ENCODE measurements at places on chromosomes 3 and 15.

- DNase-seq, result no peak
Observed at GRCh38 chr15:44710236-44711095, 657 bp downstream of the PATL2 start.

GRCh38 chr3:152256851-152257562 lies 11.7 kb upstream of the MBNL1 start:
- DNase-seq, result no peak

GRCh38 chr3:72015463-72015862 lies 230.5 kb upstream of the PROK2 start:
- no peak for DNase-seq

- no peak for DNase-seq
Observed at GRCh38 chr3:41286305-41286704, 87.0 kb downstream of the CTNNB1 start.

DNA sequence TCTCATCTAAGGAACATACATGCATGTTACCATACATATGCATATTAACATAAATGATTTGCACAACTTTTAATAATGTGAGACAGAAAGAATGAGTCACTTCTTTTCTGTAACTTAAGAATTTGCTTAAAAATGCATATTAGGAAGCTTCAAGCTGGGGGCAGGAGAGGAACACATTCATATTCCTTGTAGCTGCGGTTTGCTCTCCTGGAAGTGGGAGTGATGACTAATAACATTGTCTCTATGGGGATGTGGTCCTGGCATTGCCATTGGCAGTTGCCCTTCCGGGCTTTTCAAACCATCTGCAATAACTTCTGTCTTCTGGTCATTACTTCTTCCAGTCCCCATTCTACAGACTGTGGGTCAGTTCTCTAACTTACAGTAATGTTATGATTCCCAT lies 15.6 kb downstream of the CHST2 start:
- DNase-seq, result peak; percentile 67

GRCh38 chr15:73258271-73259108 lies 110.3 kb downstream of the HCN4 start:
- DNase-seq, result no peak

- DNase-seq, result peak; percentile 46
Observed at GRCh38 chr15:99477791-99478471, 87.9 kb upstream of the MEF2A start.

DNA sequence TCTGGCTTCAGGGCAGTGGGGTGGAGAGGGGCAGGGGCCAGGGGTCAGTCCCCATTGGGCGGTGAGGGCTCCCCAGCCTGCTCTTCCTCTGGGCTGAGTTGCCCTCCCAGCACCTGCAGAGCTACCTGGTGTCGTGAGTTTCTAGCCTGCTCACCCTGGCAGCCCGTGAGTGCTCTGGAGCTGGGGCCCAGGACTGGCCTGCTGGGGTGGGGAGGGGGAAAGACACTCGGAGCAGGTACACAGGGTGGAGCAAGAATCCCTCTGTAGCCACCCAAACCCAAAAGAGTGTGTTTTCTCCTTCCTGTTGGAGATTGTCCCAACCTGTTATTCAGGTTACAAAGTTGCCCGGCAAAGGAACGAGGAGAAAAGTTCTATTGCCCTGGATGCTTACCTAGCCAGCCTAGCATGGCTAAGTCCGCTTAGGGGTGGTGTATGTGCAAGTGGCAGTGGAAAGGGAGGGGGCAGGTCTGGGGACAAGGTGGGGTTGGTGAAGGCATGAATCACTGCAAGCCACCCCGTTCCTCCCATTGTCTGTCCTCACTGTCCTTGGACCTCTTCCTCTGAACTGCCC lies 8.9 kb downstream of the FAM3D start:
- no peak for DNase-seq

GRCh38 chr15:31062310-31062847 lies 39.1 kb downstream of the TRPM1 start:
- DNase-seq, result no peak

DNA sequence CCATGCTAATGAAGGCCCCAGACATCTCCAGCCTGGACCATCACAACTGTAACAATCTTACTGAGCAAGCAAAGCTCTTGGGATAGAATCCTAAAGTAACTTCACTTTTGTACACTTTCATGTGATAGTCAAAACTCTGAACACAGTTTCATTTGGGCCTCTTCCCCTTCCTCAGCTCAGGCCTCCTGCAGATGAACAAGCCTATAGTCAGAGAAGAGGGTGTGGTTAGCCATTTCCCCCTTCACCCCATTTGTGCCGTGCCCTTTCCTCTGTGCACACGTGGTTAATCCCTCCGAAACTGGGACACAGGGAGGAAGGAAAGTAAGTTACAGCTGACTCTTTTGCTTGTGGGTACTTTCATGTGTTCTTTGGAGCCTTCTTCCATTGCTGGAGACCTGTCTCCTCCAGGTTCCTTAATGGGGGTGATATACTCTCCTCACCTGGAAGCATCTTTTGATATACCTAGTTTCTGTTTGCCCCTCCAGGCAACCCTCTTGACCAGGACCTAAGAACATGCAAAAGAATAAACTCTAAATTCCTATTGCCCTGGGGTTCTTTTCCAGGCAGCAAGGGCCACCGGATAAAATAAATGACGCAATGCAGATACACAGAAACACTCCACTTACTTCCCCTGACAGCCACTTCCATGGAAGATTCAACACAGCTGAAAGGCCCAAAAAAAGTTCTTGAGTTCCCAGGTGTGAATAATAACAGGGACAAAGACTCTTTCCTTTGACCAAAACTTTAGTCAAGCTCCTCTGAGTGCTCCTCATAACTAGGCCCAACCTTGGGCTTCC lies 29.6 kb upstream of the CSTA start:
- DNase-seq, result no peak

Measured in islet precursor cell (in vitro differentiated cells).